ENCODE measurements at places on chromosomes 7 and 10.

DNA sequence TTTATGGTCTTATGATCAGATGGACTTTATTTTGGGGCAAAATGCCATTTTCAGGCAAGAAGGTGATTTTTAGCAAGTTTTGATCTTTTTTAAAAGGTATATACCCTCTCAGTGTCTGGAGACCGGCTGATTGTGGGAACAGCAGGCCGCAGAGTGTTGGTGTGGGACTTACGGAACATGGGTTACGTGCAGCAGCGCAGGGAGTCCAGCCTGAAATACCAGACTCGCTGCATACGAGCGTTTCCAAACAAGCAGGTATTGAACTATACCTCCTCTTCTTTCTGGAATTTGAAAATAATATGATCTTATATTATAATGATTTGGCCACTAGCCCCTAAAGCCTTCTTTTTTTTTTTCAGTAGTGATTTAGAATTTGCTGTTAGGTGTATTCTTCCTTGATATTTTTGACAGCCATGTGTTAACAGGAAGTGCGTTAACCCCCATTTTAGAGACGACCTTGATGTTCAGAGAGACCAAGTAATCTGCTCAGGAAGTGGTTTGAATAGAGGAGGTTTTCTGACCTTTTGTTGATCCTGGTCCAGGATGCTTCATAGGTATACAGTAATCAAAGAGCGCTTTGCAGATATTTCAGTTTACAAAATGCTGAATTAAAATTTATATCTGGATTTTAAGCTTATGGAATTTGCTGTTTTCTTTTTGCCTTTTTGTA, 6.2 kb downstream of the BUB3 start:
- DNase-seq, result no peak

DNA sequence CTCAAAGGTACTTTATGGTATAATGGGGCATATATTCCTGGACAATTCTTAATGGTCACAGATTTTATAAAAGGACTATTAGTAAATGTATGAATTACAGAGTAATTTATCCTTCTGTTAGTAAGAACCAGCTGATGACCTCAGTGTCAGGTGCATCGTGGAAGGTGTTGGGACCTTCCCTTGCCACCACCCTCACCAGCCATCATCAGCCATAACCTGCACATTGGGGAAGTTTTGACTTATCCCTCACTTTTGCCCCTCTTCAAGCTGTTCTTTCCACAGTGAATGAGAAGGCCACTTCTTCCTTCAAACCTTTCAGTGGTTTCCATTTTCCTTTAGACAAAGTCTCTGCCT, 52.2 kb downstream of the FIGNL1 start:
- DNase-seq, result no peak

DNA sequence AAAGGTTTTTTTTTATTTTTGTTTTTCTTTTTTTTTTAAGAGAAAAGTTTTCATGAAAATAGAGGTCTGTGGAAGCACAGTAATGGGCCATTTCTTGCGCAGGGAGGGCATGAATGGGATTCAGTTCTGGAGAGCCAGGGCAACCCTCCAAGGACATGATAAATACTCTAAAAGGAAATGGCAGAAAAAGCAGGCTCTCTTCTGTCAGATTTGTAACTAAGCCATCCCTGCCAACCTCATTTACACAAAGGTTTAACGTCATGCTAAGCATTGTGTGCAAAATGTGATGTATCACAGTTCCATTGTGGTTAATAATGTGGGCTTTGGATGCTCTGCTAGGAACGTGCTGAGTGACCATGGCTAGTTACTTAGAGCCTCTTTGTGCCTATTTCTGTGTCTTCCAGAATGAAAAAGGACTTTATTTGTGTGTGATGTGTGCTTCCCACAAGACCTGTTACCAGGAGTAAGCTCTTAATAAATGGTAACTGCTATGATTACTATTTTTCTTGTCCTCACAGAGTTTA, 1095.9 kb upstream of the SORCS1 start:
- no peak for DNase-seq

GRCh38 chr7:115724400-115725056, 306.0 kb downstream of the TFEC start:
- no peak for DNase-seq

DNA sequence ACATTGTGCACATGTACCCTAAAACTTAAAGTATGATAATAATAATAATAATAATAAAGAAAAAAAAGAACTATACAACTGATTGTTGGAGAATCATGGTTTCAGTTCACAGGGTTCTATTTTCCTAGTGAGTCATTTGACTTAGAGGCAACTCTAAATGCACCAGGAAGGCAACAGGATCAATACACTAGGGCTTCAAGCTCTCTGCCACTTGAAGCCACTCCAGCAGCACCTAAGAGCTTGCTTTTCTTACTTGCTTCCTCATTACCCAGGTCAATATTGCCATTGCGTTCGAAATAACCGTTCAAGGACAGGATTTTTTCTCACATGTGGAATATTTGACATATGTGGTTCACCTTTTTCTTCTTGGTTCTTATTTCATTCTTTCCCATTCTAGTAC, 189.7 kb downstream of the GRM3 start:
- DNase-seq, result no peak

DNA sequence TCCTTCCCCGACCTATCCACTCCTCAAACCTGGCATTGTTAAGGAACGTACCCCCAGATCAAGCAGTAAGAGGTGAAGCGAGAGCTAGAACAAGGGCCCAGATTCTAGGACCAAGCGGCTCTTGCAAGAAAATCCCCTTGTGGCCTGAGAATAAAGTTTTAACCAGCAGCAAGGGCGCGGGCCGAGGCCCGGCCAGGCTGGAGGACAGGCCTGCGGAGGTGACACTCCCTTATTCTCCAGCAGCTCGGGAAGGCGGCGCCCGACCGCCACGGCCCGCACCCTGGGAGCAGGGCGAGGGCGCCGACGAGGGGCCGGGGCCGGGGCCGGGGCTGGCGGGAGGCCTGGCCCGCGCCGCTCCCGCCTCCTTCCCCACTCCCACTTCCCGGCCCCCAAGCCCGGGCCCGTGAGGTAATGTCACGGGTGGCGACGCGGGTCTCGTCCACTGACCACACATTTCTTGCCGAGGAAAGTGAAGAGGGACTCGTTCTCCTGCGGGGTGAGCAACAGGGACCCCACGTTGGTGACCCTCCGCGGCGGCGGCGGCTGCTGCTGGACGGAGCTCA, 551 bp downstream of the WASL start:
- no peak for DNase-seq
